ENCODE measurements at places on chromosomes 5 and 9. TPM values are rescaled to one million over a fixed set of nuclear protein-coding genes. Genes with fewer than 3 reads are reported as not detected.

The MYORG gene
- polyA plus RNA-seq = 83.0 TPM

The KIF27 gene
- polyA plus RNA-seq = 1.6 TPM

The GFRA3 gene
- not detected for polyA plus RNA-seq

The PCDHGA11 gene
- not detected for polyA plus RNA-seq

The PRDM9 gene
- not detected for polyA plus RNA-seq

DNA sequence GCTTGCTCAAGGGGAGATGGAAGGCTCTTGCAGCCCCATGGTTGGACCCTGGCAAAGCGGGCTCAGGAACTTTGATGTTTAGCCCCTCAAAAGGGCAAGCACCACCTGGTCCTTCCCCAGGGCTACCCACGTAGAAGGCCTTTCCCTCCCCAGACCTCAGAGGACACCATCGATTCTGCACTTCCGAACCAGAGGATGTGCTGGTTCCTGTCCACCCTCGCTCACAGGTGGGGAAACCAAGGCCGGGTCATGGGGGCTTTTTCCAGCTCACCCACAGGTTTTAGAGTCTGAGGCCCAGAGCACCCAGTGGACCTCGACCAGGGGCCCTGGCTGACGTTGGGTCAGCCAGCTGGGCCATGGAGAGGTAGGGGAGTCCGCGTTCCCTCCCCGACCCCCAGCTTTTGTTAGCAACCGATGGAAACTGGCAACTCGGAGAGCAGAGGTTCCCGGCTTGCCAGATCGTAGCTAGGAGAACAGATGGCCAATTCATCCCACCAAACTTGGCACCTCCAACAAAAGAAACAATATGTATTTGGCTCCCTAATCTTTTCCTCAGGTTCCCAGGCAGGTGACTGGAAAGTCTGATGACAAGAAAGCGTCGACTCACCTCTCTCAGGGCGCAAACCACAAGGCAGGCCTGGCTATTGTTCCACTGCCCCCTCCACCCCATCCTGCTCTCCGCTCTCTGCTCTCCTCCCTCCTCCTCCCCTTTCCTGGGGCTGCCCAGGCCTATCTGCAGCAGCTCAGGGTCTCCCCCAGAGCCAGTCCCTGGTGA lies 167.6 kb upstream of the SMIM23 start:
- H3K36me3 ChIP-seq = no peaks in the 10 kb centered on the region
- H3K4me1 ChIP-seq = no peaks in the 10 kb centered on the region
- H3K4me3 ChIP-seq = no peak overlapping the region
- H3K27me3 ChIP-seq = peaks cover 4% of the 10 kb centered on the region

- no peak overlapping the region for H3K27ac ChIP-seq
- no peaks in the 10 kb centered on the region for H3K4me1 ChIP-seq
- DNase-seq = no peak
- H3K27me3 ChIP-seq = no peaks in the 10 kb centered on the region
Measured at GRCh38 chr5:173969167-173970049, 19.6 kb upstream of the C5orf47 start.

DNA sequence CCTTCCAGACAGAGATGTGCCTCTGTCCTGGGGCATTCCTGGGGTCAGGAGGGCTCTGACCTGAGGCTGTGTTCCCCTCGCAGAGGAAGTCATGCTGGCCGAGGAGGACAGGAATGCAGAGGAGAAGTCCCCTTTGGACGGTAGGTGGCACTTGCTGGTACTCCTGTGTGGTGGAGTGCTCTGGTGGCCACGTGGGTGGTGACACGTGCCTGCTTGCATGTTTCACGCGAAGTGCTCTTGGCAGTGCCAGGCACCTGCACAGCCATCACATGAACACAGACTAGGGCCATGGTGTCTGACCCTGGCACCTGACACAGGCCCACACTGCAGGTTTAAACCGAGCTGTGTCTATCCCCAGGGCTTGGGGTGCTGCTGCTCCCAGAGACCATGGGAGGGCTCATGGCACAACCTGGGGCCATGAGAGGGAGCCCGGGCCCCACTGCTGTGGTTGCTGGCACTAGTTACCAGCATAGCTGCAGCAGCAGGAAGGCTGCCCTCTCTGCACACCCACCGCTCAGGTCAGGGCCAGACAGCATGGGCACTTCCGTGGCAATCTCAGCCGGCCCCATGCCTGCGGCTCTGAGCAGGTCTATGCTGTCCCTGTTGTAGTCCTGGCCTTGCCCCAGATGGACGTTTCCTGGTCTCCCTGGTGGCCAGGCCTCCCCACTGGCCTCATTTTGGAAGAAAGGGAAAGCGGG lies 79.3 kb downstream of the CACNA1B start:
- H3K27me3 ChIP-seq = no peaks in the 10 kb centered on the region
- H3K4me3 ChIP-seq = no peak overlapping the region
- no peak overlapping the region for H3K27ac ChIP-seq
- DNase-seq = no peak

- H3K4me1 ChIP-seq = no peaks in the 10 kb centered on the region
- no peak overlapping the region for H3K27ac ChIP-seq
- no peaks in the 10 kb centered on the region for H3K36me3 ChIP-seq
- H3K27me3 ChIP-seq = peaks cover 10% of the 10 kb centered on the region
- DNase-seq = no peak
Measured at GRCh38 chr5:159897786-159898393, 18.4 kb upstream of the ADRA1B start.

DNA sequence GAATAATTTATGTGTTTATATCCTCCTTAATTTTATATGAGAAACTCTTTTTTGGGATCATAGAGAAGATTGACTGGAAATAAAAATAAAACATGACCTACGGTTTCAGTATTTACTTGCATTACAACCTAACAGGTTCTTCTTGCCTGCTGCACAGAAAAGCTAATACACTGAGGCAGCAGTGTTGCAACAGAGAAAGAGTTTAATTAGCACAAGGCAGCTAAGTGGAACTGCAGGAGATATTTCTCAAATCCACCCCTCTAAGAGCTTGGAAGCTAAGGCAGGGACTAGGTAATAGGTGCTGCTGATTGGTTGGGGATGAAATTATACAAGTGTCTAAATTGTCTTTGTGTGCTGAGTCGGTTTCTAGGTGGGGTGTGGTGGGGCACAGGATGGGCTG lies 380.9 kb downstream of the DIRAS2 start:
- no peak for DNase-seq
- H3K4me1 ChIP-seq = no peaks in the 10 kb centered on the region
- H3K36me3 ChIP-seq = no peaks in the 10 kb centered on the region
- no peaks in the 10 kb centered on the region for H3K27me3 ChIP-seq

- H3K27me3 ChIP-seq = no peaks in the 10 kb centered on the region
- no peaks in the 10 kb centered on the region for H3K36me3 ChIP-seq
- DNase-seq = no peak
- no peaks in the 10 kb centered on the region for H3K4me1 ChIP-seq
Measured at GRCh38 chr9:18920141-18921084, 112.6 kb downstream of the SAXO1 start.

- H3K27ac ChIP-seq = no peak overlapping the region
- no peak overlapping the region for H3K4me3 ChIP-seq
- H3K4me1 ChIP-seq = peaks cover 14% of the 10 kb centered on the region
- H3K36me3 ChIP-seq = no peaks in the 10 kb centered on the region
Measured at GRCh38 chr5:135051399-135051798, 17.4 kb upstream of the PITX1 start.

- no peak overlapping the region for H3K27ac ChIP-seq
- H3K4me1 ChIP-seq = no peaks in the 10 kb centered on the region
- H3K36me3 ChIP-seq = no peaks in the 10 kb centered on the region
- no peaks in the 10 kb centered on the region for H3K27me3 ChIP-seq
- H3K4me3 ChIP-seq = no peak overlapping the region
- no peak for DNase-seq
Measured at GRCh38 chr5:159073026-159073425, 26.7 kb downstream of the EBF1 start.

DNA sequence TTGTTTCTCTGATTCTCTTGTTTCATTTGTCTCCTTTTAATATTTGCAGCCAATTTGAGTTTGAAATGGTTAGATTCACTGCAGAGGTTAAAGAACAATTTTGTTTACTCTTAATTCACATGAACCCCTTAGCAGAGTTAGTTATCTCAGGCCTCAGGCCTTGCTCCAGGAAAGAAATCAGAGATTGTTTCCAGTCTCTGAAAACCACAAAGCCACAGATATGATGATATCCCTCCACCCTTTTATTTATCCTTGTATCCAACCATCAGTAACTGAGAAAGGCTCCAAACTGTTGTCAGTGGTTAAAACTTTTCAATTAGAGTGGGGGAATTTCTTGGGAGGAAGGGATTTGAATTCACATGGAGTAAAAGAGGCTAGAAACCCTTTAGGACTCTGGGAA lies 406.0 kb upstream of the DMAC1 start:
- no peaks in the 10 kb centered on the region for H3K4me1 ChIP-seq
- H3K36me3 ChIP-seq = no peaks in the 10 kb centered on the region
- no peak overlapping the region for H3K27ac ChIP-seq
- H3K27me3 ChIP-seq = no peaks in the 10 kb centered on the region

DNA sequence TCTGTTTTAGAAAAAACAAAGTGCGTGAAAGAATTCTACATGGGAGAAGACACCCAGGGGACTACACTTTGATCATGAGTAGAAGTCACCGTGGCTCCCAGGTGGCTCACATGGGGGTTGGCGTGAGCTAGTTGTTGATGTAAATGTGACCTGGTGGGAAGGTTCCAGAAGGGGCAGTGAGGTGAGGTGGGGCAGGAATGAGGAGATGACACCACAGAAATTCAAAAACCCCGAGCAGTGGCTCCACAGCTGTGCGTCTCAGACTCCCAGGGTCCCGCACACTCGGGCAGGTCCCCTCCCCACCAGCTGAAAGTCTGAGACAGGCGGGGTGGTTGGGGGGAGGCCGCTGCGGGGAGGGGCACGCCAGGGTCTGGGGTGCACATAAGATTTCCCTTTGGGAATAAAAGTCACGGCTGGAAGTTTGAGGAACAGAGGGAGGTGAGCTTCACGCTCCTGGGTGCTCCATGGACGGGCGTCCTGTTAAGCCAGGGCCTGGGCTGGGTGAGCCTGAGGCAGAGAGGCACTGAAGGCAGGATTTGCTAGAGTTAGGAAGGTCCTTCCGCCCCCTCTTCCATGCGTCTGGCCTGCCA lies 29.9 kb downstream of the GLT6D1 start:
- H3K27me3 ChIP-seq = no peaks in the 10 kb centered on the region
- H3K4me1 ChIP-seq = no peaks in the 10 kb centered on the region
- no peak overlapping the region for H3K27ac ChIP-seq
- H3K36me3 ChIP-seq = no peaks in the 10 kb centered on the region

GRCh38 chr5:42985129-42986037 lies 54.7 kb downstream of the ANXA2R start:
- peak overlapping the region; percentile 9 for H3K27ac ChIP-seq
- no peaks in the 10 kb centered on the region for H3K27me3 ChIP-seq
- no peaks in the 10 kb centered on the region for H3K36me3 ChIP-seq
- no peak overlapping the region for H3K4me3 ChIP-seq
- no peak for DNase-seq

- peaks cover 3% of the 10 kb centered on the region for H3K4me1 ChIP-seq
- H3K4me3 ChIP-seq = no peak overlapping the region
- H3K36me3 ChIP-seq = no peaks in the 10 kb centered on the region
- no peaks in the 10 kb centered on the region for H3K27me3 ChIP-seq
- no peak overlapping the region for H3K27ac ChIP-seq
Measured at GRCh38 chr9:133255371-133256135, 19.4 kb downstream of the ABO start.

GRCh38 chr5:38382898-38383297 lies 124.5 kb downstream of the EGFLAM start:
- no peak overlapping the region for H3K4me3 ChIP-seq
- no peaks in the 10 kb centered on the region for H3K27me3 ChIP-seq
- H3K36me3 ChIP-seq = no peaks in the 10 kb centered on the region
- no peaks in the 10 kb centered on the region for H3K4me1 ChIP-seq
- H3K27ac ChIP-seq = no peak overlapping the region
- peak; percentile 70 for DNase-seq

DNA sequence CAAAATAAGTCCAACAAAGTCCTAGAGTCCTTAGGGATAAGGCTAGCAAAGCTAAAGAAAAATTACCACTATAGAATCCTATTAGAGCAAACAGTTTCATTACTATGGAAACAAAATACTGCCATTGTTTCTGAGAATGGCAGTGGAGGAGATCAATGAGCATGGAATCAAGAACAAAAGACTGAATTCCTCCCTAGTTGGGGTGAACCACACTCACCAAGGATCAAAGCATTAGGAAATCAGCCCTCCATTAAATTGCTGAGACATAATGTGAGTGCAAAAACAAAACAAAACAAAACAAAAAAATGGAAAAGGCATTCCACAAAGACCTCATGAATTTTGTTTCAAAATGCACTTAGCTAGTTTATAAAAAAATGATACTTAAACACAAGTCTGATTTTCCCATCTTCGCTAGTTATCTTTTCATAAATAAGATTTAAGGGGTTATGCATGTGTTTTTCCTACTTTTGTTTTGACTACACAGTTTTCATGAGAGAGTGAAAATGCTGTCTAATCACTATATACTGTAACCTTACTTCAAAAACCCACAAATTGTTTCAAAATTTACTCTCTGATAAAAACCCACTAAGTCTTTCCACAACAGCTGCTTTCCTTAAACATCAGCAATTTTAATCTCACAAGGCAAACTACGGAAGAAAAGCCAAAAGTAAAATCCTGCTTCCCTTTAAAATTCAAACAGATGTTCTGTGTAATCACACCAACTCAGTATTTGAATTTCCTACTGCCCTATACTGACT lies 9.7 kb downstream of the SERINC5 start:
- no peak overlapping the region for H3K4me3 ChIP-seq
- peaks cover 12% of the 10 kb centered on the region for H3K4me1 ChIP-seq
- DNase-seq = no peak
- H3K36me3 ChIP-seq = no peaks in the 10 kb centered on the region
- H3K27me3 ChIP-seq = no peaks in the 10 kb centered on the region
- H3K27ac ChIP-seq = no peak overlapping the region

DNA sequence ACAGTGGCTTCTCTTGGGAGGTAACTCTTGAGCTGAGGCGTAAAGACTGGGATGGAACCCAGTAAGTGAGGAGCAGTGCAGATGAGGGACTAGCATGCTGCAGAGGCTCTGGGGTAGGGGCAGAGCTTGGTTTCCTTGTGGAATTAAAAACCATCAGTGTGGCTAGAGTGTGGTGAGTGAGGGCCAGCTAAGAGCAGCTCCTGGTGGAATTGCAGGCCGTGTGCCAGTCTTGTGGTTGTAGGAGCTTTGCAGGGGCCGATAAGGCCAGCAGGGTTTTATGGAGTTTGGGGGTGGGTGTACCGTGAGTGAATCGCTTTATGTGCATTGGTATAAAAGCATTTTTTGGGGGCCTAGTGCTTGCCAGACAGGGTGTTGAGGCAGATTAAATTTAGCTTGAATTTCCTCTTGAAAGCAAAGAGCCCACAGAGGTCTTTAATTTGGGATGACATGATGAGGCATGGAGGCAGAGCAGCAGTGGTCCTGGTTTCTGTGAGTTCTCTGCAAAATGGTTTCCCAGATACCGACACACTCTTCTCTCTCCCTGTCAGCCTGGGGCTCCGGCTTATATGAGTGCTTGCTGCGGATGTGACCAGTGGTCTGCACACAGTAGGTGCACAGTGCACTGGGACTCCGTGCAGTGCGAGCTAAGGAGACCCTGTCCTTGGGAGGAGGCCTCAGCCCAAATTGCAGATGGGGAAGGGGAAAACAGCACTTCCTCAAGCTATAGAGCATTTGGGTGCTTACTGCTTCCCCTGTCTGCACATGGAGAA lies 176.4 kb upstream of the PITX1 start:
- no peaks in the 10 kb centered on the region for H3K4me1 ChIP-seq
- no peak for DNase-seq
- no peak overlapping the region for H3K27ac ChIP-seq
- no peaks in the 10 kb centered on the region for H3K36me3 ChIP-seq

Measured in small intestine (tissue), 16 donors.